ENCODE measurements at places on chromosomes 4 and X. TPM values are rescaled to one million over a fixed set of nuclear protein-coding genes. Genes with fewer than 3 reads are reported as not detected.

DNA sequence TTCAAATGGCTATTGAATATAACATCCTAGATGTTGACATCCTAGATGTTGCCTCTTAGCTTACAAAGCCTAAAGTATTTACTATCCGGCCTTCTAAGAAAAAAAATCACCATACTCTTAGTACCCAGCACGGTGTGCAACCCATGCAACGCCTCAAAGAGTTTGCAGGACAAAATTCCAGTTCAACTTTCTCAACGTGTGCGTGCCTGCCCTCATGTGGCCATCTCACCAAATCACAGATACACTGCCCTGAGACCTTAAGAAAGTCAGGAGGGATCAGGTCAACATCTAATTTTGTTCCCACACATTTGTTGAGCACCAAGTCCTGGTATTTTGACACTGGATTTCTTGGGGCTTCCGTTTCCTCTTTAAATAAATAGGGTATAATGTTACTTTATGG is 68.3 kb downstream of the CRMP1 start:
- no peaks in the 10 kb centered on the region for H3K27me3 ChIP-seq
- no peak overlapping the region for H3K4me3 ChIP-seq
- H3K4me1 ChIP-seq = no peaks in the 10 kb centered on the region
- H3K27ac ChIP-seq = no peak overlapping the region

- H3K4me3 ChIP-seq = no peak overlapping the region
- H3K36me3 ChIP-seq = no peaks in the 10 kb centered on the region
- H3K27ac ChIP-seq = no peak overlapping the region
- no peak for DNase-seq
- H3K27me3 ChIP-seq = no peaks in the 10 kb centered on the region
- no peaks in the 10 kb centered on the region for H3K4me1 ChIP-seq
Measured at GRCh38 chr4:16868674-16869073, 29.8 kb downstream of the LDB2 start.

DNA sequence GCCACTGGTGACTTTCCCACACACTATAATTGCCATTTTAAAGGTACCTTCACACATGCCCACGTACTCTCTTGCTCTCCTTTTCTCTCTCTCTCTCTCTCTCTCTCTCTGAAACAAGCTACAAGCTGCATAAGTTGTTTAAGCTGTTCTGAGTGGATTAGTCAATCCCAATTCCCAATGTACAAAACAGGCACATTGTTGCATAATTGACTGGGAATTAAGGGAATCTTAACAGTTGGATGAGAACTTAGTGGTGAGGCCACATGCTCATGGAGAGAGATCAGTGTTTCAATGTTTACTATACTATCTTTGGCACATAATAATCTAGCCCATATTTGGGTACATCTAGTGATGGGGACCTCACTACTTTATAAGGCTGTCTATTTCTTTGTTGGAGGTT is 123.3 kb downstream of the ARHGEF9 start:
- no peak for DNase-seq
- H3K4me3 ChIP-seq = no peak overlapping the region
- no peaks in the 10 kb centered on the region for H3K27me3 ChIP-seq
- H3K27ac ChIP-seq = no peak overlapping the region

Gene PRDM8
- 15.0 TPM for total RNA-seq
